ENCODE measurements at places on chromosomes 5 and 9.

- no peak for DNase-seq
Observed at GRCh38 chr9:79912318-79913070, 340.7 kb downstream of the TLE4 start.

DNA sequence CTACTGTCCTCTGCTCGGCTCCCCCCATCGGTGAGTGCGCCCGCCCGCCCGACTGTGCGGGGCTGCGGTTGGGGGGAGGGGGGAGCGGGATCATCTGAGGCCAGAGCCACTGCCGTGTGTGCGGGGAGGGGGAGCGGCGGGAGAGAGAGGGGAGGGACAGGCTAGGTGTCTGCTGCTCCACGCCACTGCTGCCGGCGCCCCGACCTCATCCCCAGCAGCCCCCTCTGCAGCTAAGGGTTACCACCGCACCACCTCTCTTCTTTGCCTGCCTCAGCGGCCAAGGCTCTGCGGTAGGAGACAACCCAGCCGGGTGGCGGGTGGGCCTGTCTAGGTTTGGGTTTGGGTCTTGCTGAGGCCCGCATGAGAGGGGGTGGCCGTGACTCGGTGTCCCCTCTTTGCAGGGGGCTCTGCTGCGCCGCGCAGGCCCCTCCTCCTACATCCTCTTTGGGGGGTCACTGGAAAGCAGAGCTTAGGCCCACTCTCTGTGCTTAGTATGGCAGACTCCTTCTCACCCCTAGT lies 670 bp upstream of the PURA start:
- DNase-seq = peak; percentile 51

- no peak for DNase-seq
Observed at GRCh38 chr5:126871441-126871840, 94.5 kb downstream of the LMNB1 start.

DNA sequence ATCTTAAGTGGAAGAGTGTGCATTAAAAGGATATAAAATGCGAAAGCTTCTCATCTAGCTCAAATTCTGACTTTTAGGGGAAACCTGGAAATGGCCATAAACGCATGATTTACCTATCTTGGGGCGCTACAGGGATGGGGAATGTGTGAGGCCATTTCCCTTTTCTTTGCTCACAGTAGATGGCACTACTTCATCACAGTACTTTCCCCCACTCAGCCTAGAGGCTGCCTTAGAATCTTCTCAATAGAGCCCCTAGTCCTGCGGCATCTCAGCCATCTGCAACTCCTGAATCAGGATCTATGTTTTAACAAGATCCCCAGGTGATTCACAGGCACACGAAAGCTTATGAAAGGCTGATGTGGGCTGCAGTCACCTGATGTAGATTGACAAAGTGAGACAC lies 110.8 kb downstream of the LHFPL2 start:
- no peak for DNase-seq

DNA sequence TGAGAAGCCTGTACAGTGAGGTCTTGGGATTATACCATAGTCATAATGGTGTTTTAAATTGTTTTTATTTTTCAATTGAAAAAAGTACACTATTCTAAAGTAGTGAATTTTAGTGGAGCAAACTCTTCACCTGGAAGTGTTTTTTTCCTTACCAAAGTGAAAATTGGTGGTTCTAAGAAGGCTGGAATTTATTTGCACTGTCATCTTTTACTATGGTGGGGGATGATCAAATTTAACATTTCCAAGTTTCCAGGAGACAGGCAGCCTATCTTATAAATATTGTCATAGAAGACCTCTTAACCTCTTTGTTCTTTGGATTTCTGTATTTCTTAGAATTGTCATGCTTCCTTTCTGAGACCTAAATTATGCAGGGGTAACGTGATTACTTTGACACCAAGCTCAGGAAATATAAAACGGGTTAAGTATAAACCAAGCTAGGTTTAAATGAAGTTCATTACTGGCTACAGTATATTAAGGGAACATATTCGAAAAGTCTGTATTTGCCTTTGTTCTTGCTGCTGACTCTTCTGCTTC lies 20.2 kb downstream of the NDFIP1 start:
- no peak for DNase-seq

GRCh38 chr5:151150471-151151262 lies 6.9 kb downstream of the ANXA6 start:
- no peak for DNase-seq

GRCh38 chr9:133558191-133559126 lies 24.0 kb downstream of the ADAMTSL2 start:
- peak; percentile 68 for DNase-seq

- no peak for DNase-seq
Observed at GRCh38 chr9:116318468-116319374, 165.1 kb downstream of the PAPPA start.

DNA sequence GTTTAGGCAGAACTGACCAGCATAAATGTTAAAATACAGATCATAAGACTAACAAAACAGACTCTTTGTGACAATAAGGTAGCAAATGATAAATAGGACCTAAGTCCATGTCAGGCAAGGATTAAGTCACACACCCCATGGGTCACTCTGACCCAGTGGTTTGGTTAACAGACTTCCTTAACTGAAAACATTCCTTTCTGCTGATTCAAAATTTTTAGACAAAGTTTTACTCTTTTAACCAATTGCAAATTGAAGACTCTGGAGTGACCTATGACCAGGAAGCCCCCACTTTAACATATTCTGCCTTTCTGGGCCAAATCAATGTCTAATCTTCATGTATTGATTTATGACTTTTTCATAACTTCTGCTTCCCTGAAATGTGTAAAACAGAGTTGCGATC lies 4.9 kb upstream of the NXNL2 start:
- no peak for DNase-seq

- DNase-seq = peak; percentile 55
Observed at GRCh38 chr5:163564321-163564938, 59.0 kb downstream of the MAT2B start.

DNA sequence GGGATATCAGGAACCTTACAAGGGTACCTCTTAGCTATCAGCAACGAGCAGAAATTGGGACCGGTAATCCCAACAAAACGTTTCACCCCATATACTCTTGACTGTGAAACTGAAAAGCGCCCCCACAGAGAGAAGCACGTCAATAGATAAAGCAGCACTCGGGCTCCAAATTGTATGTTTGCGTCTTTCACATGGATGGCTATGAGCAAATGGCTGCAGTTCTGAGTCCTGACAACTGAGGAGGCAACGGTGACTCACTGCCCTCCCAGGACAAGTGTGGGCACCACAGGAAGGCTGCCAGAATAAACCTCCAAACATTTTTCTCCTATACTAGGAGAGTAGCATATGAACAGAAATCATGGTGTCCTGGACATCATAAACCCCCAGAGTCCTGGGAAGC lies 36.6 kb downstream of the SEMA4D start:
- DNase-seq = peak; percentile 42

- no peak for DNase-seq
Observed at GRCh38 chr5:56037531-56038010, 42.8 kb upstream of the IL6ST start.

DNA sequence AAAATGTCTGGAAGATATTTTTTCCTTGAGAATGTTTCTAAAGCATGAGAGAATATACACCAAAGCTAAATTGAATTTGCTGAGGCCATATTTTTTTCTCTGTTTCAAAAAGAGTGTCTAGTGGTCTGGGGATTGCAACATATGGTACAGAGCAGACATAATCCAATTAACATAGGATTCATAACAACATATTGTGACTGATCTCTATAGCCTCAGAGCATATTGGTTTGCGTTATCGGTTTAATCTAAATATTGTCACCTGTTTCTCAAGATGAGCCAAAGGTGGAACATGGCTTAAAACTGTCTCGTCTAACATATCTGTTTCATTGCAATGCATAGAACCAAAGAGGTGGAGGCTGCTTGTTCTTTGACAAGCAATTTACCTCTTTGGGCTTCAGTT lies 3.9 kb downstream of the PPP3R2 start:
- DNase-seq = no peak

GRCh38 chr5:58924306-58924705 lies 341.4 kb downstream of the RAB3C start:
- no peak for DNase-seq

- DNase-seq = peak; percentile 16
Observed at GRCh38 chr9:4793459-4794395, 983 bp downstream of the RCL1 start.

DNA sequence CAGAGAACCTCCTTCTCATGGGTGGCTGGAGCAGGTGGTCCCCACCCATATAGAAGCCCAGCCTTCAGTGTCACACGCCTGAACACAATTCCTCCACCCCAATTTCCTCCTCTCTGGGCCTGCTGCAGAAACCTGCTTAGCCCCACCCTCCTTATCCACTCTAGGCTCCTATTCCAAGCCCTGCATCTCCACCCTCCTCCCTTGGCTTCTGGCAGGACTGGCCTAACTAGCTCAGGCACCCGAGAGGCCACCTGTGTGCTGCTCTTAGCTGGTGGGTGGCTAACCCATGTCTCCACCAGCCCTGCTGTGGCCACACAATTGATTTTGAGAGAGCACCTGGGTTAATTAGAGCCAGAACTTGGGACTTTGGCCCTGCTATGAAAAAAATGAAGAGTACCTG lies 77.3 kb upstream of the ATP10B start:
- DNase-seq = no peak

GRCh38 chr9:112135706-112136105 lies 39.4 kb downstream of the SUSD1 start:
- no peak for DNase-seq

DNA sequence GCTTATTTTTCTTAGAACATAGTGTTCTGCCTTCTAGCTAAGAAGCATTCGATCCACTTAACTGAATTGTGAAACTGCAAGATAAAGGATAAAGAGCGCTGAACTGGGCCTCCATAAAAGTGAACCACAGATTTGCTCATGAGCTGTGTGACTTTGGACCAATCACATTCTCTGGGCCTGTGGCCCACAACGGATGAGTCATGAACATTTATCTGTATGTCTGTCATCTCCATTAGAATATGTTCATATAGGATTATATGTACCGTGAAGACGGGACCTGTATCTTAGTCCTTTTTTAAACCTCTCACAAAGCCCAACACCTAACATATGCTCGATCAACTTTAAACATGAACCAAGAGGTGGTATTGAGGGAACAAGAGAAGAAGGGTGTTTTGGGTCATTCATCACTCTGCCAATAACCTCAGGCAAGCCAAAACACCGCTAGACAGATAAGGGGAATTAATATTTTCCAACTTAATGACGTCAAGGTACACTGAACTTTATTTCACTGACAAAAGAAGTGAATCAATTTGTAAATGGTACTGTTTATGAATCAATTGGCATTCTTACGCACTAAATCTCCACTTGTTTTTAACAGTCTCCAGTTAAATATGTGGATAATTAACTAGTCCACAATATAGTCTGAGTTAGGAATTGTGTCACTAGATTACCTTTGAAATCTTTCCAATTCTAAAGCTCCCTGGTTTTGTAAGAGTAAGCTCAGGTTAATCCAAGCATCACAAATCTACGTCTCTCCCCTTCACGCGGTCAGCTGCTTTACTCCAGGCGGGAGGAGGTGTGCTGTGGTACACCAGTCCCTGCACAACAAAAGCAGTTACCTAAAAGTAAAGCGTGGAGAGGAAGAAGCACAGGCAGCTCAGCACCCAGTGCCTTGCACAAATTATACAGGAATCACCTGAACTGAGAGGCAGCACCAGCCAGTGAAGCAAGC lies 1.6 kb downstream of the TMEM245 start:
- peak; percentile 97 for DNase-seq

GRCh38 chr5:10453545-10453944 lies 11.9 kb downstream of the ROPN1L start:
- no peak for DNase-seq

- DNase-seq = no peak
Observed at GRCh38 chr9:77999231-77999631, 32.4 kb downstream of the GNAQ start.

- DNase-seq = peak; percentile 46
Observed at GRCh38 chr5:94254214-94254613, 364.2 kb downstream of the KIAA0825 start.

GRCh38 chr9:127887792-127888191 lies 10.3 kb upstream of the AK1 start:
- peak; percentile 75 for DNase-seq

GRCh38 chr5:95780597-95780996 lies 41.9 kb downstream of the GLRX start:
- DNase-seq = no peak

- DNase-seq = peak; percentile 65
Observed at GRCh38 chr5:61817472-61818326, 485.6 kb downstream of the ZSWIM6 start.

GRCh38 chr9:95722141-95722540 lies 153.3 kb upstream of the ERCC6L2 start:
- DNase-seq = no peak

DNA sequence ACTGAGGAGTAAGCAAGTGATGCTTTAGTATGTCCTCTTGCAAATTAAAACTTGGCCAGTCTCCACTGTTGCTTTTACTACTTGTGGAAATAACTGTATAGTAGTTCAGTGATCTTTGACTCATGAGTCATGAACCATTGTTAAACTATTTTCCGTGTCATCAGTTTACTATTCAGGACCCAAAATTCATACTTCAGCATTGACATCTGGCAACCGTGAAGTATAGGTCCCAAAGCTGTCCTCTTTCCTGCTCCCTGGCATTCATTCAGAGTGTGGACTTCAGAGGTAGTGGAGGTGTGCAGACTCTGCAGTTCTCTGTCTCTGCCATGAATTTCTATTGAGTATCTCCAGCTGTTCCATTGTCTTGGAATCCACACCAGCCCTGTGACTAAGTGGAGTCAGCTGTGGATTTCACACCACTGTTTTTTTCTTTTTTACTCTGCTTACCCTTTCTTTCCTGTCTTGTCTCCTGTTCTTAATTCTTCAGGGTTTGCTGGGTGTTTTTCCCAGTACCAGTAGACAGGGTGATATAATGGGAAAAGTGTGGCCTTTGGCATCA lies 7.5 kb downstream of the TDRD7 start:
- peak; percentile 63 for DNase-seq

GRCh38 chr9:85700330-85700729 lies 41.4 kb downstream of the AGTPBP1 start:
- no peak for DNase-seq

DNA sequence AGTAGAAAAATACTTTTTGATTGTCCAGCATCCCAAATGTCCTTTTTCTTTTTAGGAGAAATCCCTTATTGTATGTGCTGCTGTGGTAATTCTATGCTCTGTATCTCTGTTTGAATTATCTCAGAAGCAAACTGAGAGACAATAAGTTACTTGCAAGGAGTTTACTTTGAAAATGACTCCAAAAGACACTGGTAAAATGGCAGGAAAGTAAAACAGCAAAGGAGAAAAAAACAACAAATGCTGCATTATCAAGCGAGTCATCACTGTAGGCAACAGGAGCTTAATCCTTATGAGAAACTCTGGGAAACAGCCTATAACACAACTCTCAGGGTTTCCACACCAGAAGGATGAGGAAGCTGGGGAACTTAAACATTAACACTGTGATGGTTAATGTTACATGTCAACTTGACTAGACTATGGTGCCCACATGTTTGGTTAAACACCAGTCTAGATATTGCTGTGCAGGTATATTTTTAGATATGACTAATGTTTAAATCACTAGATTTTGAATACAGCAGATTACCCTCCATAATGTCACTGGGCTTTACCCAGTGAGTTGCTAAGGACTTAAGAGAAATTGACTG lies 92.6 kb upstream of the GAS1 start:
- DNase-seq = peak; percentile 22

DNA sequence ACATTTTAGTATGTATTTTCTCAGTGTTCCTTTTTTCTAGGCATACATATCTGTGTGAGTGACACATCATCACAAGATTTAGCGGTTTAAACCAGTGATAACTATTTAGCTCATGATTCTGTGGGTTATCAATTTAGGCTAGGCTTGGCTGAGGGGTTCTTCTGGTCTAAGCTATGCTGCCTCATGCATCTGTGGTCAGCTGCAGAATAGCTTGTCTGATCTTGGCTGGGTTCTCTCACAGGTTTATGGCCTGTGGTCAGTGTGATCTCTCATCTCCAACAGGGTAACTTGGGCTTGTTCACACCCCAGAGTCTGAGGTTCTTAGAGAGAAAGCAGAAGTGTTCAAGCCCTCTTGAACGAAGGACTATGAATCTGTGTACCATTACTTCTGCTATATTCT lies 363.3 kb downstream of the KDM4C start:
- no peak for DNase-seq
